ENCODE measurements at places on chromosomes 3 and 15.

DNA sequence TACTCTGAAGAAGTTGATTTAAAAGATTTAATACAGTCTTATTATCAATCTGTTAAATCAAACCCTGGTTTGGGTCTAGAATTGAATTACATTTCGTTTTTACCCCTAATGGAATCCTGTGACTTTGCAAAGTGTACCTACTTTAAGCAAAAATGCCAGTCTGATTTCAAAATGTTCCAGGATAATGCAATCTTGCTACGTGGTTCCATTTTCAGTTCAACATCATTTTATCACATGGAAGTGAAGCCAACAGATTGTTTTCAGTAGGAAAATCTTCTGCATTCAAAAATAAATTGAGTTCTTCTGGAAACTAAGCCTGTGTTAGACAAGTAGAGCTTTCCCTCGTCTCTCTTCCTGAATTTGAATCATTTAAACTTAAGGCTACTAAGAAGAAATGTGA lies 356.4 kb downstream of the CHST2 start:
- DNase-seq, result no peak

DNA sequence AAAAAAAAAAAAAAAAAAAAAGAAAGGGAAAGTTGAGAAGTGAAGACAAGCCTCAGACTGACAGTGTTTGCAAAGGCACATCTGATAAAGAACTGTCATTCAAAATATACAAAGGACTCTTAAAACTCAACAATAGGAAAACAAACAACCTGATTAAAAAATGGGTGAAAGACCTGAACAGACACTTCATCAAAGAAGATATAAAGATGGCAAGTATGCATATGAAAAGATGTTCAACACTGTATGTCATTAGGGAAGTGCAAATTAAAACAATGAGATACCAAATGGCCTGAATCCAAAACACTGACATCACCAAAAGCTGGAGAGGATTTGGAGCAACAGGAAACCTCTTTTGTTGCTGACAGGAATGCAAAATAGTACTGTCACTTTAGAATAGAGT lies 48.6 kb downstream of the MCCC1 start:
- no peak for DNase-seq

GRCh38 chr15:85340852-85341251 lies 39.6 kb upstream of the AKAP13 start:
- no peak for DNase-seq

DNA sequence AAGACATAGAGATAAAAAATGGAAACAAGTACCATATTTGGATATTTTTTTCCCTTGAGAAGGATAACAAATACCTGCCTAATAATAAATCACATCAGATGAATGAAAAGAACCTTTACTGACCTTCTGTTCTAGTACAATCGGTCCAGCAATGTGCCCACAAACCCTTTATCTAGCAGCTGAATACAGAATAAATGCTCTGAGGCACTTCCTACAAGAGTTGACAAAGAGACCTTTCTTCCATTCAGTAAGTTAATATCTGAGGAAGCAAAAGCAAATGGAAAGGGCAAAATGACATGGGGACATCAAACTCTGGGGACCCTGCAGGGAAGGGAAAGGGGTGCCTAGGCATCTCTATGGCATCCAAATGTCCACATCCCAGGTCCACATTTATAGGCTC lies 115.8 kb downstream of the NEK10 start:
- DNase-seq, result no peak

GRCh38 chr15:33644304-33644703 lies 324.0 kb upstream of the CHRM5 start:
- no peak for DNase-seq

DNA sequence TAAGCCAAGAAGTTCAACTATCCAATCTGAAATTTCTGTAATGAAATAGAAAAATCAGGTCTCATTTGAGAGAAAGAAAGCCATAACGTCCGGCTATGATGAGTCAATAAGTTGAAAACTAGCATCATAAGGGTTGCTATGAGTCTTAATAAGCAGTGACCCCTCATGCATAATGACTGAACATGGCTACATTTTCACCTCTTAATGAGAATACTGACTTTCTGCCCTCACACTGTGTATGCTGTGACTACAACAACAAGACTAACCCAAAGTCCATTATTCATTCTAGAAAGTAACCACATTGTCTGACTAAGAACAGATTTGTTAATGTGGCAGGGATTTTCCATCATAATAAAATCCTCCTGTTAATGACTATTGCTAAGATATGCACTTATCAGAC lies 884.0 kb upstream of the CADM2 start:
- no peak for DNase-seq

DNA sequence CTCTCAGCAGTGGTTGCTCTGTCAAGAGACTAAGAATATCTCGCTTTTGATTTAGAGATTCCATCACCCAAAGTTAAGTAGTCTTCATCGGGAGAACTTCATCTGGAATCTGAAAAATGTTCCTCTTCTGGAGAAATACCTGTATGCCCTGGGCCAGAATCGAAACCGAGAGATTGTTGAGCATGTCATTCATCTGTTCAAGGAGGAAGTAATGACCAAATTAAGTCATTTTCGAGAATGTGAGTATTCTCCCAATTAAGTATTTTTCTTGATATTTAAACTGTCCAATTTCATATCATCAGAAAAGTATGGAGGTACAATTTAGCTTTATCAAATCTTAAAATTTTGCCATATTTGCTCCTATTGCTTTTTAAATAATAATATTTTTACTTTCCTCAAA lies 12.9 kb upstream of the PSMA4 start:
- DNase-seq, result no peak

GRCh38 chr3:170974872-170975271 lies 51.6 kb downstream of the SLC2A2 start:
- no peak for DNase-seq

- DNase-seq, result no peak
Measured at GRCh38 chr3:56424336-56424735, 43.9 kb downstream of the ERC2 start.

- DNase-seq, result peak; percentile 63
Measured at GRCh38 chr3:15332405-15333098, at the start of gene SH3BP5. SH3BP5 (minus strand) TSS chr3:15332586; CDS start chr3:15332408, 178 bp downstream.

GRCh38 chr3:17023006-17023664 lies 138.4 kb downstream of the PLCL2 start:
- no peak for DNase-seq

DNA sequence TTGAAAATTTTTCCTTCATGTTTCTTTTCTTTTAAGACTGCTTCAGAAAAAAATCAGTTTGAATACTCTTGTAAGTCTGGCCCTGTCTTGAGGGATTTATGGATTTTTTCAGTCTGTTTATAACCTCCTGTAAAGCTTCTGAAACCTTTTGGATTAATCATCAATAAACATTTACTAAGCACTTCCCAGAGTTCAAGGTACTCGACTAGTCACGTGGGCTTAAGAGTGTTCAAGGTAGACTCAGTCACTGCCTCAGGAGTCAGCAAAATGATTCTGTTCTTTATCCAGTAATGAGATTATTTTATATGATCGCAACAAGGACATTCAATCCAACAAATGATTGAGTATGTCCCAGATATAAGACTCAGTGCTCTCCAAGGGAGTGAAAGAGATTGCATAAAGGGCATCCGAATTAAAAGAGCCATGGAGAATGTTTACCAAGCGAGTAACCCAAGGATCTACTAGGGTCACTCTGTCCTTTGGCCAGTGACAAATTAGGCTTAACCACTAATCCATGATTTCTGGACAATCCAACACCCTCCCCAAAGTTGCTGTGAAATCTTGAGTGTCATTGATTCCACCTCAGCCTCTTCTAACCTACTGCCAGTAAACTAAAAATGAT lies 726.6 kb upstream of the NAALADL2 start:
- DNase-seq, result no peak

GRCh38 chr3:107289354-107289753 lies 87.9 kb upstream of the CCDC54 start:
- DNase-seq, result no peak

GRCh38 chr15:49152552-49153312 lies 2.7 kb downstream of the COPS2 start:
- DNase-seq, result no peak

DNA sequence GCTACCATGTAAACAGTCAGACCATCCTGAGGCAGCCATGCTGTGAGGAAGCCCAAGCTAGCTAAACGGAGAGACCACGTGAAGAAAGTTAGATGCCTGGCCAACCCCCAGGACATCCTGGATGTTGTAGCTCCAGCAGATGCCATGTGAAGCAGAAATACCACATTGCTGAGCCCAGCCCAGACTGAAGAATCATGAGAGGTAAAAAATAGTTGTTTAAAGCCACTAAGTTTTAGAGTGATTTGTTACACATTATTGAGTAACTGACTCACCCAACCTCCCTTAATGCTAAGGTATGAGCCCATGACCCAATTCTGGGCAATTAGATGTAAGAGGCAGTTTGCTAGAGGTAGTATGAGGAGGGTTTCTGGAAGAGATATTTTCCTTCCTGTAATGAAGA lies 200.5 kb downstream of the THRB start:
- no peak for DNase-seq

- no peak for DNase-seq
Measured at GRCh38 chr15:78642331-78642730, 1.3 kb upstream of the CHRNB4 start.

DNA sequence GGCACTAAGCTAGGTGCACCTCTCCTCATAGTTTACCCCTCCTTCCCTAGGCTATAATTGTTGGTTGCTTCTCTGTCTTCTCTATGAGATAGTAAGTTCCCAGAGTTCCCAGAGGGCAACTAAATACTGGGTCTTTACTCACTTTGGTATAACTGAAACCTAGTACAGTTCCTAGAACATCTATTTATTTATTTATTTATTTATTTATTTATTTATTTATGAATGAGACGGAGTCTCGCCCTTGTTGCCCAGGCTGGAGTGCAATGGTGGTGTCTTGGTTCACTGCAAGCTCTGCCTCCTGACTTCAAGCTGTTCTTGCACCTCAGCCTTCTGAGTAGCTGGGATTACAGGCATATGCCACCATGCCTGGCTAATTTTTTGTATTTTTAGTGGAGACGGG lies 71.1 kb upstream of the FLNB start:
- DNase-seq, result no peak

- DNase-seq, result no peak
Measured at GRCh38 chr3:140758791-140759444, 81.1 kb downstream of the TRIM42 start.

DNA sequence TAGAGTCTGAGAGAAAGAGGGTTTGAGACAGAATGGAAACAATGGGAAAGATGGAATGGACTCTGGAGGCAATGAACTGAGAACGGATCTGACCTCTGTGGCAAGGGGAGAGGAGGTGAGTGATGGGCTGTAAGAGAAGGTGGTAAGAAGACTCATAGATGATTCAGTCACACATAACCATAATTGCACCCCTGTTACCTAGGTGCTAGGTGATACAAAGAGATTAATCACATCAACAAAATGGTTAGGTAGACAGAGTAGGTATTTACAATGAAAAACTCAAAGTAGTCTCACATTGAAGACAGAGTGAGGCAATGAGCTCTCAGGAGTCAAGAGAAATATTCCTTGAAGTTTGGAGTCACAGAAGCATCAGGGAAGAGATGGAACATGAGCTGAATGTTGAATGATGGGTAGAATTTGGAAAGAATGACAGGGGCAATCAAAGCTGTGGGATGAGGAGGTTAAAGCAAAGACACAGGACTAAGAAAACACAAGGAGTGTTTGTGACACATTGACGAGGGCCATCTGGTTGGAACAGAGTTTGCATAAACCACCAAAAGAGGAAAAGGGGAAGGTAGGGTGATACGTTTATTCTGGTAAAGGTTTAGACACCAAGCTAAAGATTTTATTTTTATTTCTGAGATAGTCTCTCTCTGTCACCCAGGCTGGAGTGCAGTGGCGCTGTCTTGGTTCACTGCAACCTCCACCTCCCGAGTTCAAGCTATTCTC lies 32.7 kb downstream of the MME start:
- peak; percentile 25 for DNase-seq

- peak; percentile 49 for DNase-seq
Measured at GRCh38 chr15:69805248-69805953, 292.3 kb downstream of the TLE3 start.

DNA sequence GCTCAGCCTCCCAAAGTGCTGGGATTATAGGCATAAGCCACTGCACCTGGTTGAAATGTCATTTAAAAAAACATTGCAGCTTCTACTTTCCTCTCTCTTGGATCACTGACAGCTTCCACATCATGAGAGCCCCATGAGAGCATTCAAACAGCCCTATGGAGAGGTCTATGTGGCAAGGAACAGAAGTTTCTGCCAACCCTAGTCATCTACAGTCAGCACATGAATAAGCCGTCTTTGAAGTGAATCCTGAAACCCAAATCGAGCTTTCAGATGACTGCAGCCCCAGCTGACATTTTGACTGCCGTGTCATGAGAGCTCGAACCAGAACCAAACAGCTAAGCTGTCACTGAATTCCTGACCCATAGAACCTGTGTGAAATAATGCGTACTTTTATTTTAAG lies 39.8 kb downstream of the CD200R1L start:
- DNase-seq, result no peak

- DNase-seq, result peak; percentile 41
Measured at GRCh38 chr3:123870033-123870432, 14.1 kb downstream of the MYLK start.

GRCh38 chr3:51501833-51502561 lies 2.2 kb upstream of the DCAF1 start:
- peak; percentile 42 for DNase-seq
